ENCODE measurements at places on chromosomes 16 and 17.

DNA sequence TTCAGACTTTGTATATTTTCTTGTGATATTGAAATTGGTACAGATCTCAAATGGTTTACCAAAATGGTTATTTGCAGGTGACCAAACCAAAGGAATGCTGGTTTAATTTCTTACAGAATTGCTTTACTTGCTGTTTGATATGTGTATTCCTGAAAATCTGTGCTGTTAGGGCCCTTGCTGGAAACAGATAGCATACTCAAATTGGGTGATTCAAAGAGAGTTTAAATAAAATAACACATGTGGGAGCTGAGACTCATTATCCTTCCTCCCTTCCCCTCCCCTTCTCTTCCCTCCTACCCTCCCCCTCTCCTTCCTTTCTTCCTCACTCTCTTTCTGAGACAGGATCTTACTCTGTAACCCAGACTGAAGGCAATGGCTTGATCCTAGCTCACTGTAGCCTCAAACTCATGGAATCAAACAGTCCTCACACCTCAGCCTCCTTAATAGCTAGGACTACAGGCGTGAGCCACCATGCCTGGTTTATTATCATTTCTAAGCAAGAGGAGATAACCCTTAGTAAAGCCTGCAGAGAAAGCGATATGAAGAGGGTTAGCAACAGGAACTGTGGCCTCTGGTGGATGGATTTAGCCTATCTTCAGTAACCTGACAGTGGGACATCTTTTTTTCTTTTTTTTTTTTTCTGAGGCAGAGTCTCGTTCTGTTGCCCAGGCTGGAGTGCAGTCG lies 141.9 kb downstream of the BCAS3 start:
- DNase-seq, result no peak

DNA sequence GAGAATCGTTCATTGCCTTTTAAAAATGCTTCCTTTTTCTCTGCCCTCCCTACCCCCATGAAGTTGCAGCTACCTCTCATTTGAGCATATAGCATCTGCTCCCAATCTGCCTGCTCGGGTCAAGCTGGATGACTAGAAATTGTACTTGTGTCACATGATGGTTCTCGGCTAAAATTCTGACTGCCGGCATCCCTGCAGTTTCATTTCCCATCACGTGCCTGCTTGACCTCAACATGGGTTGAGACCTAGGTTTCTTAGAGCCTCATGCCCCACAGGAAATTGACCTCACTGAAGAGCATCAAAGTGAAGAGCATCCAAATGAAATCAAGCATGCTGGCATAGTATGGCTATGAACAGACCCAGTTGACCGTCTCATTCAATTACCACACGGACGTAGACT lies 581.6 kb upstream of the PSMD7 start:
- no peak for DNase-seq

- DNase-seq, result no peak
These were observed 14.8 kb downstream of the VASN start for GRCh38 chr16:4386451-4386805.

GRCh38 chr17:28549236-28550132 lies 2.9 kb downstream of the UNC119 start:
- no peak for DNase-seq

DNA sequence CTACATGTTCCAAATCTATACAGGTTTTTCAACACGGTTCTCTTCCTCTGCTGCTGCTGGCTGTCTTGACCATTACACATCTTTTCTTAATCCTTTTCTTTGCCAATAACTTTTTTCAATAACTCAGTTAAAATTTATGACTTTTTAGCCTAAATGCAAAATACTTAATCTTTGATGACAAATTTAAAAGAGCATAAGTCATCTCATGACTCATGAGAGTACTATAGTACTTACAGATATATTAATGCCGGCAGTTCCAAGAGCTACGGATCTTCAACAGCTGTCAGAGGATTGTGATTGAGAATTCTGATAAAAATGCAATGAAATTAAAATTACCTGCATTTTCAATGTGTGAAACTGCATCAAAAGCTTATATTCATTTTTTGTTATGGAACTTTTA lies 105.5 kb downstream of the KPNA2 start:
- DNase-seq, result no peak

- no peak for DNase-seq
These were observed 4.5 kb upstream of the NOD2 start for GRCh38 chr16:50688867-50689266.

- DNase-seq, result no peak
These were observed 1.2 kb downstream of the ABCA5 start for GRCh38 chr17:69325518-69326376.

- DNase-seq, result no peak
These were observed 36.1 kb upstream of the SLC25A19 start for GRCh38 chr17:75325348-75325747.

DNA sequence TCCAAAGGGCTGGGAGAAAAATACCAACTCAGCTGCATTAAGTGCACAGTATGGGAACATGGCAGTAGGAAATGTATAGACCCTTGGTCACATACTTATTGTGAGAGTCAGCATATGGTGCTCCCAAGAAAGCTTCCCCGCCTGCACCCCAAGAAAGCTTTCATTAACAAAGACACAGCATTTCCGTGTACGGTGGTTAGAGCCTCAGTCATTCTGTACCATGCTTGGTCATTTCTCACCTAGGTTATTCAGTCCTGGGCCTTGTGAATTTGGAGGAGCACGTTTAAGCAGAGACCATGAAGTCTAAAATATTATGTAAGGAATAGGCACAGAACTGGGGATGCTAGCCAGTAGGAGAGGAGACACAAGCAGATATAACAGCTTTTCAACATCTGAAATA lies 56.1 kb downstream of the ESRP2 start:
- DNase-seq, result no peak

GRCh38 chr16:58197314-58198012 lies 443 bp downstream of the CSNK2A2 start:
- DNase-seq, result no peak

DNA sequence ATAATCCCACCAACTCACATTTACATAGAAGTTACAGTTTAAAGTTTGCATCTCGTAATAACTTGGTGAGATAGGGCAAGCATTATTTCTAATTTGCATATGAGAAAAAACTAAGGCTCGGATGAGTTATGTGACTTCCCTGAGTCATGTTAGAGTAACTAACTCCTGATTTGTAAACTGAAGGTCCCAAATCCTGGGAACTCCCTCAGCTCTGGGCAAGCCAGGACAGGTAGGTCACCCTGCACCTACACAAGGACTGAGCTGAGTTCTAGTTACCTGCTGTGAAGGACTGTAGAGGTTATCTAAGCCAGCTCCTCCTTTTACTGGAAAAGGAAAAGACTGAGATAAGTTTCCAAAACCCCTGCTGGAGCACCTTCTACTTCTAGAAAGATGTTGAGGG lies 92.1 kb upstream of the HLF start:
- no peak for DNase-seq

- no peak for DNase-seq
These were observed 507.0 kb downstream of the MAF start for GRCh38 chr16:79093554-79093967.

GRCh38 chr17:72134608-72135394 lies 14.0 kb downstream of the SOX9 start:
- no peak for DNase-seq

- no peak for DNase-seq
These were observed 968 bp downstream of the CEP112 start for GRCh38 chr17:66190738-66191592.

- no peak for DNase-seq
These were observed 13.0 kb upstream of the HOXB9 start for GRCh38 chr17:48639136-48639535.

DNA sequence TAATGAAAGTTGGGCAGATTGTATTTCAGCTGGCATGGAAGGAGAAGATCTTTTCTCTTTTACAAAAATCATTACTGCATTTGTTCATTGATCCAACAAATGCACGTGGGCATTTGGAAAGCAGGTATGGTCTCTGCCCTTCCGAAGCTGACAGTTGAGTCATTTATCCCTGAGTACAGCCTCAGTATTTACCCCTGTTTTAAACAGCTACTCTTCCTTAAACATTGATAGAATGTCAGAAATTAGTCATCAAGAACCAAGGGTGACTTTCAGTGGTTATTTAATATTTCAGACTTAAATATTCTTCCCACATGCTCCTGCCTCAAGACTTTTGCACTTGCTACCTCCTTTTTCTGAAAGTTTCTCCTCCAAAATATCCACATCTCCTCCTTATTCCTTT lies 226.7 kb upstream of the HSBP1 start:
- no peak for DNase-seq

- DNase-seq, result no peak
These were observed 116.0 kb upstream of the ERCC4 start for GRCh38 chr16:13803974-13804373.

DNA sequence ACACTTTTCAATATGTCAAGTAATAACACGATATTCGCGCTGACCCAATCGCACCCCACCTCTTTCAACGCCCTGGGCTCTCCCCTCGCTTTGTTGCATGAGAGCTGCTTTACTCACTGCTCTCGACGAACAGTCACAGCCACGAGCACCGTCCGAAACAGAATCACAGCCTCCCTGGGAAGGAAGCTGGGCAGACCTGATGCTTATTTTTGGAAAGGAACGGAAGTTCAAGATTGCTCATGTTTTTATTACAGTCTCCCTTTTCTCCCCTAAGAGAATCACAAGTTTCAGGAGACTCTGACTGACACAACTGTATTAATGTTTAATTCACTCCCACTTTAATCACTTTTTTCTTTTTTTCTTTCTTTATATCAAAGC lies 67.8 kb downstream of the ANKRD11 start:
- no peak for DNase-seq

GRCh38 chr17:40551879-40552768 lies 13.1 kb downstream of the CCR7 start:
- peak; percentile 49 for DNase-seq

GRCh38 chr16:81588326-81589081 lies 143.9 kb downstream of the CMIP start:
- no peak for DNase-seq

- no peak for DNase-seq
These were observed 204.5 kb upstream of the CDH8 start for GRCh38 chr16:62240722-62241121.

DNA sequence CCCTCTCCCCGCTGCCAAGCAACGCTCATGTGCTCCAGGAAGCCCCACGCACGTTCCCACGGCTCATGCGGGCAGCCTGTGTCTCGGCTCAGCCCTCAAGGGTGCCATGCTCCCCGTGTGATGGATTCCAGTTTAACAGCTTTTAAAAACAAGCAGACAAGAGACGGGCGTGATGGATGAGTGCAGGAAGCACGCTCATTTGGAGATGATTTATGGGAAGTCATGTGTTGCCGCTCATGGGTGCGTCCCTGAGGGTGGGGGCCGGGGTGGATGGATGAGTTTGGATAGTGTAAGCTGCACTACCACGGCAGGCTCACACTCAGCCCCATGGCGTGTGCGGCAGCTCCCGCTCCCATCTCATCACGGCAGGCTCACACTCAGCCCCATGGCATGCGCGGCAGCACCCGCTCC lies 132.8 kb downstream of the RBFOX3 start:
- DNase-seq, result no peak

DNA sequence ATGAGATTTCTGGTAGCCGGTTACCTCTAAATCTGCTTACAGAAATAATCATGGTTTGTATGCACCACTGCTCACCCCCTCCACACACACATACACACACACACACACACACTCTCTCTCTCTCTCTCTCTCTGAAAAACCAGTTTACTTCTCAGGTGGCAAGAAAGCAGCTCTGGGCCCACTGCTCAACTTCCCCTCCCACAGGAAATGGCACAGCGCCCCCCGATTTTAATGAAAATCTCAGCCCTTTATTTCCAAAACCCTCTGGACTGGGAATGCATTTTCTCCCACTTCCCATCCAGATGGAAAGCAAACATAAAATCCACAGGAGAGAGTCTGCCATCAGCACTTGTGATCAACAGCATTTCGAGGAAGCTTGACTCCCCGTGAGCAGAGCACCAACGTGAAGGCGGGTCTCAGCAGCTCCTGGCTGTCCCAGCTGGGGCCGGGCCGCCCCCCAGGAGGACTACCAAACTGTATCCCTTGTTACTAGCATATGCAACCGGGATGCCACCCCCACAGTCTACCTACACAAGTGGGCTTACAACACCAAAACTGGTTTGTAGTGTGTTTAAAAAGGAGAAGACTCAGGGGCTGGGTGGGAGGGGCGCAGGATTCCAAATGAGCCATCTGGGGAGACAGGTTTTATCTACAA lies 121.1 kb downstream of the SLC39A11 start:
- DNase-seq, result no peak

DNA sequence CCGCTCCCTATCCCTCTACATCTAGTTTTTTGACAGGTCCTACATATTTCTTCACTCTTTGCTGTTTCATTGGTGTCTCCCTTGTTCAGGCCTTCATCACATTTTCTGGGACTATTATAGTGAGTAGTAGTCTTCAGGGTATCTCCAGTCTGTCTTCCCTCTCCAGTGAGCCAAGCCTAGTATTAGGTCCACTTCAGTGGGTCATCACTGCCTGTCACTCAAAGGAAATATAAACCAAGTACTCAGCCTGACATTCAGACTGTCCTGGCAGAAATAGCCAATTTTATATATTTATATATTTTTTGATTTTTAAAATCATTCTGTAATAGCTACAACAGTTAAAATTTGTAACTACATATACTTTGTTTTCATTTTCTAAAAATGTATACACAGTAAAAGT lies 137.8 kb downstream of the CYB561 start:
- no peak for DNase-seq

DNA sequence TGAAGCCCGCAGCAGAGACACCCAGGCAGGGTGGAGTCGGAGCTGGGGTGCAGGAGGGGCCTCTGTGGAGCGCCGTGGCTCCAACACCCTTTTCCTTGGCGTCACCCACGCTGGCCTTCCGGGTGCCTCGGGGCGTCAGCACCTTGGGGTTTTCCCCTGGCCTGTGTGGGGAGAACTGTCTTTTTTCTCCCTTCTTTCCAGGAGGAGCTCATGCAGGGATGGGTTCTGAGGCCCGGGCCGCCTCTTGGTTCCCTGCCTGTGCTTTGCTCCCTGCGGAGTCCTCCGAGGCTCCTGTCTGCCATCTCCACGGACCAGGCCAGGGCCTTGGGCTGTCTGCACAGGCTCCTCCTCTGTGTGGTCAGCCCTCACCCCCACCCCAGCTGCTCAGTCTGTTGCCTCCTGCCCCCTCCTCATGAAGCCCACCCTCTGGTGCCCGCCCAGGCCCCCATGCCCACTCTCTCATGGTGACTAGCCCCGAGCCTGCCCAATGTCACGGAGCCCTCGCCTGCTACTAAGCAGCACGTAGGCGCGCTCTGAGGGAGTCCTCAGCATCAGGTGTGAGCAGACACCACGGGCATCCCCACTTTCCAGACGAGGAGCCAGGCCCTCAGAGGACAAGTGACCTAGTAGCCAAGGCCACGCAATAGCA lies 5.0 kb downstream of the KATNB1 start:
- DNase-seq, result no peak

GRCh38 chr16:2429771-2430663 lies 770 bp downstream of the CCNF start:
- DNase-seq, result no peak
